ENCODE measurements at places on chromosomes 3 and 15.

DNA sequence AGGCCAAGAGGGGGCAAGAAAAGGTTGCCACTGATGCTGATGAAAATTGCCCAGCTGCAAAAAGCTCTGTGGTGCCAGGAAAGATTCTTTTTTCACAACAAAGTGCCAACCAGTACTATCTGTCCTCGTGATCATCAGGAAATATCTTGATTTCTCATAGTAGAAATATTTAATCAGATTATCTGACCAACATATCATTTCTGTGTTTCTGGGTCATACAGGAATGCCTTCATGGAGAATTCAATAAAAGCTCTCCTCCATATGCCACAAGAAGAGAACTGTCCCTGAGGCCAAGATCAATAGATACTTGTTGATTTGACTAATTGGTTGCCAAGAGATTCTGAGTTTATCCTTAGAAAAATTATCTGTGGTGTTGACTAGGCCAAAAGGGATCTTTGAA is 63.5 kb downstream of the FSIP1 start:
- no peak for DNase-seq

GRCh38 chr3:110810356-110810755 is 261.3 kb upstream of the NECTIN3 start:
- no peak for DNase-seq

DNA sequence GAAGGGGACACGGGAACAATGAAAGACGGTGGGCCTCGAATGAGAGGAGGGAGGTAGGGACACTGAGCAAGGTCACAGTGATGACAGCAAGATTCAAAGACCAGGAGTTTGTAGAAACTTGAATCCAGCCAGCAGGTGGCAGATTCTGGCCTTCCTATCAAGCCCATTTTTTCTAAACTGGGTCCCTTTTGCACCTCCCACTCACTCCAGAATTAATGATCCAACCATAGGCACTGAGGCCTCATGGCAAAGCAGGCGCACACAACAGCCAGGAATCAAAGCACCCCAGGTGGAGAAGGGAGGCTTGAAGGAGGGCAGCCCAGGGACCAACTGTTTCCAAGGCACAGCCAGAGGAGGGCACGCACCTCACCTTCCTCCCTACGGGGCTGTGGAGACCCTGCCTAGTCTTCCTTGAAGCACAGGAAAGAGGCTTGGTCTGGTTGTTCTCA is 90.2 kb downstream of the ANP32A start:
- DNase-seq = peak; percentile 60

DNA sequence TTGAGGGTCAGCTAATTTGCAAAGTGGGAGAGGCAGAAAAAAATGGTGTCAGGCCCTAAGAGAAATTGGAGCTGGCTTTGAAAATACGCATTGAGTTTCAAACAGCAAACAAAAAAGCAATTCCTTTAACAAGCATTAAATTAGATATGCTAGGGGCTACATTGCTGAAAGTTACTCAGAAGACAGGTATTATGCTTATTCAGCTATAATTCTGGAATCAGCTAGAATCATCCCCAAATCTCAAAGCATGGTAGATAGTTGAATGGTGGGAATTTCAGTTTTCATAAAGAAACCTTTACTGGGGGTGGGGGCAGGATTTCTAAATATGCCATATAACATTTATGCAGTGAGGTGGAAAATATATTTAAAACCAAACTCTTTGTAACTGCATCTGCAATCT is 50.5 kb downstream of the BHLHE40 start:
- no peak for DNase-seq

- DNase-seq = peak; percentile 88
Observed at GRCh38 chr3:138118612-138119422, 3.4 kb upstream of the DZIP1L start.

DNA sequence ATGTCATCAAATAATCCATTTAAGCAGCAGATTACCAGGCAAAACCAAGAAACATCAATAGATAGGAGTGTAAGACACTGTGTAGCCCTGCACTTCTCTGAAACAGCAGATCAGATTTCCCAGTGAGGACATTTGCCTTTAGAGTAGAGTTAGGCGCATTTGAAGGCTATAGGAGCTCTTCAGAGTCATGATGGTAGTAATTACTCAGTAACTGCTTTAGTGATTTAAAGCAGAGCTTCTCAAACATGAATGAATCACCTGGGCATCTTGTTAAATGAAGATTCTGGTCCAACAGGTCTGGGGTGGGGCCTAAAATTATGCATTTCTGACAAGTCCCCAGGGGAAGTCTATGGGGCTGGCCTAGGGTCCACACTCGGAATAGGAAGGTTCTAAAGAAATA is 36.9 kb downstream of the THRB start:
- no peak for DNase-seq

GRCh38 chr3:113240841-113241240 is 29.5 kb downstream of the BOC start:
- no peak for DNase-seq

- no peak for DNase-seq
Observed at GRCh38 chr3:173173652-173174051, 32.6 kb upstream of the SPATA16 start.

DNA sequence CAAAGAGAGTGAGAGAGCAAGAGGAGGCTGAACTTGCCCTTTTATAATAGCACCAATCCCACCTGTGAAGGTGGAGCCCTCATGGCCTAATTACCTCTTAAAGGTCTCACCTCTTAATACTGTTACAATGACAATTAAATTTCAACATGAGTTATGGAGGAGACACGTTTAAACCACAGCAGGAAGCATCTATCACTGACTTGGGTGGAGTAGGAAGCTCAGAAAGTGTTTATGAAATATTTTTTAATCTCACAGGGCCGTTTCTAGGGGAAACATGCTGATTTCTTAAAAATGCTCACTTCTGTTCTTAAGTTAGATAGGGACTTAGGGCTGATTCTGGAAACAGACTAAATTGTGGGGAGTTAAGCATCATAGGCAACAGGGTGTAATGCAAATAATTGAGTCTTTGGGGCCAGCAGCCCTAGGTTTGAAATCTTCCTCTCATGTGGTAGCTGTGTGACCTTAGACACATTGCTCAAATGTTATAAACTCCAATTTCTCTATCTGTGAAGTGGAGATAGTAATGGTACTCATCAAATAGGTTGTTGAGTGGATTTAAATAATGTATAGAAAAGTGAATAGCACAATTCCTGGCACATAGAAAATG is 133.3 kb upstream of the KLHL25 start:
- DNase-seq = no peak

DNA sequence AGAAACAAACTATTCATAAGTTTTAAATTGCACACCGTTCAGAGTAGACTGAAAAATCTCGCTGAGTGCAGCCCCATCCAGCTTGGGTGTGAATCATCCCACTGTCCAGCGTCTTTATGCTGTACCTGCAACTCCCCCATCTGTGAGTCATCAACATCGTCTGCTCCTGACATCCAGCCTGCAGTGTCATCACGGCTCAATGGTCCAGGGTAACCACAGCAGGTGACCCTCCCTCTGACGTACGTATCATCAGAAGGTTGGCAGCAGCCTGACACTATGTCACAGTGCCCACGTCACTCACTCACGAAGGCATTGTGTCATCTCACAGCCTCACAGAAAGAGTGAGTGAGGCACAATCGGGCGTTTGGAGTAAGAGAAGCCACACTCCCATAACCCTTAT is 65.2 kb downstream of the TPRA1 start:
- DNase-seq = no peak

DNA sequence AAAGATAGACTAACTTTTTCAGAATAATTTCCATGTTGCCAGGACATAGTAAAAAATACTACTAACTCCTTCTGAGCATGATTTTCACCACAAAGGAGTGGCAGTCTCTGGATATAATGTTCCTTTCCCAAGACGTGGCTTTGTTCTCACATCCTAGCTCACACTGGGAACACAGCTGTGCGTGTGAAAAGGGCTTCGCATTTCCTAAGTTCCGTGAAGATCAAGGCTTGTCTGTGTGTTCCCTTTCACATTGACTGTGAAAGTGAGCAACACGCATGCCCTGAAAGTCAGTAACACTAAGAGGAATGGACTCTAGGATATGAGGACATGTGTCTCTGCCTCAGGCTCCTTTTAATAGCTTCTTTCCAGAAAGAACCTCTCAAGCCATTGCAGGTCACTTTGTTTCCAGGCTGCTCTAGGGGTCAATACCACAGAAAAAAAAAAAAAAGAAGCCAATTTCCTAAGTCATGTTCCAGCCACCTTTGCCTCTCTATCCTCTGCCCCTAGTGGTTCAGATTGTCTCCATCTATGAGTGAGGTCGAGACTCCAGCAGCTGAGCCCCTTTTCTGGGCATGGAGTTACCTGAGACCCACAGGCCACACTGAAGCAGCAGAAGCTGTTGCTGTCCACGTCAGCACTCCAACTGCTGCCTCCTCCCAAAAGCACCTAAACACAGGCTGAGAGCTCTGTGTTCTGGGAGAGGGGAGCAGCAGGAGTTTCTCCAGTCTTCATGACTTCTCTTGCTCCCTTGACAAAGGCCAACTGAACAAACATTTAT is 355.9 kb downstream of the RSL24D1 start:
- DNase-seq = no peak

- no peak for DNase-seq
Observed at GRCh38 chr3:99710094-99710493, 71.7 kb downstream of the COL8A1 start.

- no peak for DNase-seq
Observed at GRCh38 chr15:49823987-49824774, 203.3 kb downstream of the DTWD1 start.

- no peak for DNase-seq
Observed at GRCh38 chr15:69973102-69973714, 124.5 kb downstream of the TLE3 start.

GRCh38 chr3:132020058-132020457 is 14.8 kb downstream of the CPNE4 start:
- no peak for DNase-seq

DNA sequence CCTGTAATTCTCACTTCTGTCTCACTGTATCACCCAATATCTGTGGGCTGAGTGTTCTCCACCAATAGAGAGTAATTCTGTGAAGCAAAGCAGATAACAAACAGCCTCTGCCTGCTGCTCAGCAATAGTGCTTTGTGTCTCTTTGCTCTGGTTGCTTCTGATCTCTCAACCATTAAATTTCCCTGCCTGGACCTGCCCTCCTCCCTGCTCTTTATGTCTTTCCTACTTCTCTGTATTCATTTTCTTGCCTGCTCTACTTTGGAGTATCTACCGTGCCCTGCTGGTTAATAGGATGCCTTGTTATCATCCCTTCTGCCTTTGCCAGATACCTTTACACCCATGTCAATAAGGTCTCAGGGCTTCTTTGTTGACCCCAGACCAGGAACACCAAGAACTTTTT is 102.9 kb upstream of the CGNL1 start:
- DNase-seq = no peak

DNA sequence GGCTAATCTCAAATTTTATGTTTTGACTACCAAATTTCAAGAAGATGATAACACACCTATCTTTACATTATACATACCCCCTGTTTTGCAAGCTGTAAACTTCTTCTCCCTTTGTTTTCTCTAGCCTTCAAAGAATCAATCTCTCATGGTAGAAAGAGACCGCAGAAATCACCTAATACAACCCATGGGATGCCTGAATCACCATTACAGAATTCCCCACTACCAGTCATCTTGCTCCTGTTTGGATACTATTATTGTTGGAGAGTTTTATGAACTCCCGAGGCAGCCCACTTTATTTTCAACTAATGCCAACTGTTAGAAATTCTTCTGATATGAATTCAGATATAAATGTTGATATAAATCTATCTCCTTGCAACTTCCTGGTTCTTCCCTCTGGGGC is 110.9 kb downstream of the FRMD5 start:
- no peak for DNase-seq

DNA sequence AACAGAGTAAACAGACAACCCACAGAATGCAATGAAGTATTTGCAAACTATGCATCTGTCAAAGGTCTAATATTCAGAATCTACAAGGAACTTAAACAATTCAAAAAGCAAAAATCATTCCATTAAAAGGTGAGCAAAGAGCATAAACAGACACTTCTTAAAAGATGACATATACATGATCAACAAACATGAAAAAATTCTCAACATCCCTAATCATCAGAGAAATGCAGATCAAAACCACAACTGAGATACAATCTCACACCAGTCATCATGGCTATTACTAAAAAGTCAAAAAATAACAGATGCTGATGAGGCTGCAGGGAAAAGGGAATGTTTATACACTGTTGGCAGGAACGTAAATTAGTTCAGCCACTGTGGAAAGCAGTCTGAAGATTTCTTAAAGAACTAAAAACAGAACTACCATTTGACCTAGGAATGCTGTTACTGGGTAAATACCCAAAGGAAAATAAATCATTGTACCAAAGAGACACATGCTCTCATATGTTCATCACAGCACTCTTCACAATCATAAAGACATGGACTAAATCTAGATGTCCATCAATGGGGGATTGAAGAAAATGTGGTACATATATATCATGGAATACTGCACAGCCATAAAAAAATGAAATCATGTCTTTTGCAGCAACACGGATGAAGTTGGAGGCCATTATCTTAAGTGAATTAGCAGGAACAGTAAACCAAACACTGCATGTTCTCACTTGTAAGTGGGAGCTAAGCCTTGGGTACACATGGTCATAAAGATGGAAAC is 393.3 kb upstream of the CBLB start:
- DNase-seq = no peak

DNA sequence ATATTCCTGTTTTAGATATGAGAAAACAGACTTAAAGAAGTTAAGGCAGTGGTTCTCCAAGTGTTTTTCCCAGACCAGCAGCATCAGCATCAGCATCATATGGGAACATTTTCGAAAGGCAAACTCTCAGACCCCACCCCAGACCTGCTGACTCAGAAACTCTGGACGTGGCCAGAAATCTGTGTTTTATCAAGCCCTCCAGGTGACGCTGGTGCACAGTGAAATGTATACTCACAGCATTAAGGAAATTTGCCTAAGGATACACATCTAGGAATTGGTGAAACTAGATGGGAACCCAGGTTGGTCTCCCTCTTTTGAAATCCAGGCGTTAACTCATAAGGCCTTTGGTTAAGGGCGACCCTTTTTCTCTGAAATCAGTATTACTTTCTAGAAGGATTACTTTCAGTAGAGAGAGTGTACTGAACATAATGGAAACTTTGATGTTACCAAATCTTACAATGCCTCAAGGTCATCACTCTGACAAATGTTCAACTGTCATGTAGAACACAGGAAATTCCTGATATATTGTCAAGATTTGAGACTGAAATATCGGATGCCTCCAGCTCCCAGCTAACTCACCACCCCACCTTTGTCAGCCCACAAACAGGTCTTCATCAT is 910.2 kb downstream of the ROBO1 start:
- DNase-seq = peak; percentile 41

GRCh38 chr3:124653797-124654469 is 76.3 kb upstream of the UMPS start:
- DNase-seq = no peak

GRCh38 chr3:45487508-45487907 is 99.1 kb downstream of the LARS2 start:
- no peak for DNase-seq

DNA sequence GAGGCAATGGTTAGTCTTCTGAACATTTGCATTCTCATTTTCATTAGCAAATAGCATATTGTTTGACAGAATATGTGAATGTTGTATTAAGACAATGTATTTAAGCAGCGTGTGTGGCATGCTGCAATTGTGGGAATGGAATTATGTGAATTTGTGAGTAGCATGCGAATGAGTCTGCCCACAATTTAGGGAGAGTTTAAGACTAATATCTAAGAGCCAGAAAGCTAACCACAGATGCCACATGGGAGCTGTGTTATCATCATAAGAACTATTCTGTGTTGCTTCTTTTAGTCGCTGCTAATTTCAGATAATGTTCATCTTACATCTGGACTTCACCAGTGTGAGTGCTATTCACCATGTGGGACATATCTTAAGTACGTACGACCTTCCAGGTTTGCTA is 494.5 kb downstream of the RBMS3 start:
- no peak for DNase-seq

Data from WERI-Rb-1 (cell line).